ENCODE measurements at places on chromosomes 6 and 20.

DNA sequence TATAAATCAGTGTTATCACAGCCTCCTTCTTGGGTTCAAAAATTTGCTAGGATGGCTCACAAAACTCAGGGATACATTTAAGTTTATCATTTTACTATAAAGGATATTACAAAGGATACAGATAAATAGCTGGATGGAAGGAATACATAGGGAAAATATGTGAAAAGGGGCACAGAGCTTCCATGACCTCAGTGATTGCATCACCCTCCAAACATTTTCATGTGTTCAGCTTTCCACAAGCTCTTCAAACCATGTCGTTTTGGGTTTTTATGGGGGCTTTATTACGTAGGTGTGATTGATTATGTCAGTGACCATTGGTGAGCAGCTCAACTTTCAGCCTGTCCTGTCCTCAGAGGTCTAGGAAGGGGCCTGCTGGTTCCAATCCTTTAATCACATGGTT is 68.0 kb downstream of the CYB5R4 start:
- DNase-seq = no peak

DNA sequence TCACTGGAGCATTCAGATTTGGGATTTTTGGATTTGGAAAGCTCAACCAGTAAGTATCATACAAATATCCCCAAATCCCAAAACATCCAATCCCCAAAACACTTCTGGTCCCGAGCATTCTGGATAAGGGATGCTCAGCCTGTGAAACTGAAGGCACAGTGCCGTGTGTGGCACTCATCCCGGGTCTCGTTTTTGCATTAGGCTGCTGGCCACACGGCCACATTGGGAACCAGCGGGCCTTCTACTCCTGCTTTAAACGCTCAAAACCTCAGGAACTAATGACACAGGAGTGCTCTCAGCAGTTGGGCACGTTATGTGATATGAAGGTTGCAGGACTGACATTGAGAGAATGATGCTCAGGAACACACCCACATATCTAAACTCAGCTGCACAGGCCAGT is 35.6 kb downstream of the PSMG4 start:
- no peak for DNase-seq

DNA sequence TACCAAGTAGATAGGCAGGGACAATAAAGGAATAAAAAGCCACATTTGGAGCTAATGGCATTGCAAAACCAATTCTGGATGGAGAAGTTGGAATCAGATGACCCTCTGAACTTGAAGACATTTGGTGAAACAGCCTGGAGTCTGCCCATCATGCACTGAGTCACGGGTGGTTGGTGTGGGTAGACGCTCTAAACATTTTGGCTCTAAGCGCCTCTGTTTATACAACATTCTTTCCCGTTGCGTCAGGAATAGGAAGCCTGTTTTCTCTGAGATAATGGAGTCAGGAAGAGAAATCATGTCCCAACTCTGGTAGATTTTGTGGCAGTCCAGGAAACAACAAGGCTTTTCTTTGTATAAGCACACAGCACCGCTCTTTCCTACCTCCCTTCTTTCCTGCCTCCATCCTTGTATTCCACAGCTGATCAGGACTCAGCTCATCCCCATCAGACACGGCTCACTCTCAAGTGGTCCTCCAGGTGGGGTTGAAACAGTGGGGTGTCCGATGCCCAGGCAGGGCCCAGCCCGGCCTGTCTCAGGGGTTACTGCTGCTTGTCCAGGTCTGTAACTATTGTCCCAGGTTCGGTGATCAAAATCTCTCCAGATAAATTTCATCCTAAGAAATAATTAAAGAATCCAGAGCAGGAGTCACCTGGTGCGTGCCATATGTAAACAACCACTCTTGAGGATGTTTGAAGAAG is 12.1 kb upstream of the RAMACL start:
- DNase-seq = no peak

GRCh38 chr20:18174906-18175683 is 37.4 kb downstream of the KAT14 start:
- DNase-seq = no peak

GRCh38 chr6:148285205-148285604 is 57.4 kb upstream of the SASH1 start:
- DNase-seq = no peak

DNA sequence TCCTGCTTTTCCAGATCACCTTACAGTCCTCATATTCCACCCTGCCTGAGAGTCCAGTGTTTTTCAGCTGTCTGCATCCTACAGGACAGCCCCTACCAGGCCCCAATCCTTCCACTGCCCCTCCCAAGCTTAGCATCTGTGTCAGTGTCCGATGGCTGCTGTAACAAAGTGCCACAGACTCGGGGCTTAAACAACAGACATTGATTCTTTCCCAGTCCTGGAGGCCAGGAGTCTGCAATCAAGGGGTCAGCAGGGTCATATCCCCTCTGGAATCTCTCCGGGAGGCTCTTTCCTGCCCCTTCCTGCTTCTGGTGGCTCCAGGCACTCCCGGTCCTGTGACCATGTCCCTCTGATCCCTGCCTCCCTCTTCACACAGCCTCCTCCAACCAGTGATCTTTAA is 396.6 kb upstream of the MAP3K7 start:
- no peak for DNase-seq

DNA sequence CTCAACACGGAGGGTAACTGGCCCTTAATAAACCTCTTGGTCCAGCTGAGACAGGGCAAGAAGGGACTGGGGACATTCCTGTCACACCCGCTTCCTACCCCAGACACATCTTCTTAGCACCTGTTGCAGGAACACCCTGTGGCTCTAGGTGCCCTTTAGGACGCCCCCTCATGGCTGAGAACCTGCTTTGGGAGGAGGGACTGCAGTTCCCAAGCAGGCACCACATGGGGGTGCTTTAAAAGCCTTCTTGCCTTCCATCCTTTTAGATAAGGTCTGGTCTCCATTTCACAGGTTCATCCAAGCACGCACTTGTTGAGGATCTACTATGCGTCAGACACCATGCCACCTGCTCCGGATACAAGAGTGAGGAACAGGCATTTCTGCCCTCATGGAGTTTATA is 26.6 kb downstream of the NSFL1C start:
- DNase-seq = no peak

DNA sequence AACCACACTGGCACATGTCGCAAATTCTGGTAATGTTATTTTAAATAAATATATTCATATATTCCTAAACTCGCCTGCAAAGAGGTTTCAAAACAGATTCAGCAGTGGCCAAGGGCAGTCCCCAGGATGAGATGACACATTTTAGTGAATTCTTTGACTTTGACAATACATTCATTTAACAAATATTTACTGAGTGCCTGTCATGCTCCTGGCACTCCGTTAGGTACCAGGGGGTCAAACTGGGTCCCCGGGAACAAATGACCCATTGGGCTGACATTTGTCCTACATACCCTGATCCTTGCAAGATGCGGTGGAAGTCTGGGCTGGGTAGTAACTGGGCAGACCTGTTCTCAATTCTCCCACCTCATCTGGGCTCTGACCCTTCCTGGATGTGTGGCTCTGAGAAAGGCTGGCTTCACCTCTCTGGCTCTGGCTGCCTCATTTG is 74.9 kb downstream of the FYN start:
- no peak for DNase-seq

GRCh38 chr6:75101896-75102295 is 104.0 kb downstream of the COL12A1 start:
- no peak for DNase-seq

GRCh38 chr20:47464380-47465101 is 37.1 kb upstream of the NCOA3 start:
- no peak for DNase-seq

GRCh38 chr6:167673946-167674345 is 152.8 kb upstream of the AFDN start:
- DNase-seq = no peak

DNA sequence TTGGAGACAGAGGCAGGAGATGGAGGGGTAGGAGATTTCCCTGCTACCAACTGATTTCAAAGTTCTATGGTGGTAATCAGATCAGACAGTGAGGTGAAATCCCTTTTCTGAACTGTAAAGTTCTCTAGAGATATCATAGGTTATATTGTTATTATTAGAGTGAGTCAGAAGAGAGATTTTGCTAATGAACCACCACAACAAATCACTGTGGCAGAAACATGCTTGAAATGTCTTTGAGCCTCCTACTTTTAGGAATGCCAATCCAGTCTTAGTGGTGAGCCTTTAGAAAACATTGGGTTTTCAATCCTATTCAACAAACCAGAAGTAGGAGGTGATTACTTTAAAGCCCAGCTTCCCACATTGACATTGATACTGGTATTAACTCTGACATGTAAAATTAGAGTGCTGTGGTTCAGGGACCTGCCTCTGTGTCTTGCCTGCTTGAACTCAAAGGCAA is 136.7 kb upstream of the CNR1 start:
- no peak for DNase-seq

DNA sequence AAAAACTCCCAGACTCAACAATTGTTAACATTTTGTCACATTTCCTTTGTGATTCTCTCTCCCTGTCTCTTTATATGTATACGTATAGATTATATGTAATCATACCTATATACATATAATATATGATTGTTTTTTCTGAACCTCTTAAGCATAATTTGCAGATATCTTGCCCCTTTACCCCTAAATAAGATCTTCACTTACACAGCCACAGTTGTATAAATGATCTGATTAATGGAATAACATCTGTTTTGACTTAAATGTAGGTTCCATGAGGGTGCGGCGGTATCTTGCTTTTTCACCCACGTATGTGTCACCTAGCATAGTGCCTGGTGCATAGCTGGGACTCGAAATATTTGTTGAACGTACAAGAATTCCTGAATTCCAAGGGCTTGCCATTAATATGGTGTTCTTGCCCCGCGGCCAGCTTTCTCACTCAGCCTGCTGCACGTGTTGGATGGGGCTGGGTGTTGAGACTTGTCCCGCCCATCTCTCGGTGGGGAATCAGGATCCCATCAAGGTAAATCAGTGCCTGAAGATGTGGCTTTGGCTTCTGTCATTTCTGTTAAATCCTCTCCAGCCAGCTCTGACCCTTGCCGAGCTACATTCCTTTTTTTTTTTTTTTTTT is 10.4 kb upstream of the MANBAL start:
- no peak for DNase-seq

DNA sequence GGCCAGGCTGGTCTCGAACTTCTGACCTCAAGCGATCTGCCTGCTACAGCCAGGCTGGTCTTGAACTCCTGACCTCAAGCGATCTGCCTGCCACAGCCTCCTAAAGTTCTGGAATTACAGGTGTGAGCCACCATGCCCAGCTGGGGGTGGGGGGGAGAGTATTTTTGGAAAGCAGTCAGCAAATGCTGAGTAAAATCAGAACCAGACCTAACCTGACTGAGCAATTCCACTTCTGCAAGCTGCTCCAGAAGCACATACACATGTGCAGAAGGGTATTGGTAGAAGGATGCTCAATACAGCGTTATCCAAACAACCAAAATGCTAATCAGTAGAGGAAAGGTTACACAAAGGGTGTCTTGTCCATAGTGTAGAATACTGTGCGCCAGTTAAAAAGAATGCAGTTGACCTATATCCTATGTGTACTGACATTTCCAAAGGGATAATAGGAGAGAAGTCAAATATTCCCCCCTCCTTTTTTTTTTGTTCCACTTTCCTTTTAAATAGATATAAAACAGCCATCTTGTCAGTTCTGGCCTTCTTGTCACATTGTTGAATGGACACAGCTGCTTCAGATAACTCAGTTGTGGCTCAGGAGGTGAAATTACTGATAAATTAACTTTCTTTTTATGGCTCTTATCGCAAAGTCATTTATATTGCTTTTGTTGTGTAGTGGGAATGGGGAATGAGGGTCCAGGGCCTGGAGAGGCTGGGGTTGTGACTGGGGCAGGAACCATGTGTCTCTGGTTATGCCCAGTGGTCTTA is 74.6 kb downstream of the DTD1 start:
- DNase-seq = no peak

- DNase-seq = no peak
These were observed 42.0 kb upstream of the STMND1 start for GRCh38 chr6:17059850-17060249.

- no peak for DNase-seq
These were observed 49.8 kb upstream of the SSTR4 start for GRCh38 chr20:22985239-22985778.

- DNase-seq = no peak
These were observed 235.2 kb downstream of the ARID1B start for GRCh38 chr6:157012355-157012754.

GRCh38 chr6:37106982-37107491 is 62.9 kb upstream of the PIM1 start:
- DNase-seq = no peak

DNA sequence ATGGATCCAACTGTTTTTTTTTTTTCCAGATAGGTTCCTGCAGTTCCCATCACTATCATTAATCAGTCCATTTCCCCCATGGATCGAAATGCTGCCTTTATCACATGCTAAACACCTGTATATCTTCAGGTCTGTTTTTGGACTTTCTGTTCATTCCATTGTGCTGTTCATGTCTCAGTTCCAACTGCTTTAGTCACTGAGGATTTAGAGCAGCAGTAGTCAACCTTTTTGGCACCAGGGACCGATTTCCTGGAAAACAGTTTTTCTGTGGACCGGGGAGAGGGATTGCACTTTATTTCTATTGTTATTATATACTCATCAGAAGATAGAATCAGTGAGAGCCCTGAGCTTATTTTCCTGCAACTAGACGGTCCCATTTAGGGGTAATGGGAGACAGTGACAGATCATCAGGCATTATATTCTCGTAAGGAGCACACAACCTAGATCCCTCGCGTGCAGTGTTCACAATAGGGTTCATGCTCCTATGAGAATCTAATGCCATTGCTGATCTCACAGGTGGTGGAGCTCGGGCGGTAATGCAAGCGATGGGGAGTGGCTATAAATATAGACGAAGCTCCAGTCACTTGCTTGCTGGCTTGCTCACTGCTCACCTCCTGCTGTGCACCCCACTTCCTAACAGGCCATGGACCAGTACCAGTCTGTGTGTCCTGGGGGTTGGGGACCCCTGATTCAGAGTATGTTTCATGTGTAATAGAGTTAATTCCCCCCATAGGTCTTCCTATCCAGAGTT is 46.0 kb downstream of the CAP2 start:
- DNase-seq = no peak

GRCh38 chr6:113377362-113377942 is 479.7 kb upstream of the MARCKS start:
- no peak for DNase-seq

DNA sequence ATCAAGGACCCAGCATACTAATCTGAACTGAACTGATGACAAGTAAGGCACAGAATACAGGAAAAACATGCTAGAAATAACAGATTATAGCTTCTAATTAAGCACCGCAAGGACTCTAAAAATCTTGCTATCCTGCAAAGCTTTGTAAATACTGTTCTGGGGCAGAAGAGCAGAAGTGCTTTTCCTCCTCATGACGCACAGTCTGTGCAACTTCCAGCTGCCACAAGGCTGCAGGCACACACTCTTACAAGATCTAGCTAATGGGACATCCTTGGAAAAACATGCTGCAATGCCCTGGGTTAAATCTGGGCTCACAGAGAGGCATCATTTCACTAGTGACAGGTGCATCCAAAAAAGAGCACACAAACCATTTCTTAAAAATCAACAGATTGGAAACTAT is 188.6 kb downstream of the GJA10 start:
- no peak for DNase-seq

GRCh38 chr6:83411731-83412130 is 19.1 kb downstream of the ME1 start:
- DNase-seq = no peak

- DNase-seq = no peak
These were observed 44.5 kb downstream of the QKI start for GRCh38 chr6:163459007-163459406.
